CD4-positive, alpha-beta T cell treated with Interleukin-6 for 4 hours (primary cell): ENCODE measurements at places on chromosomes 2 and 18.

GRCh38 chr2:121778741-121779487, 23.5 kb downstream of the TSN start:
- DNase-seq = no peak

- DNase-seq = no peak
Measured at GRCh38 chr18:58057291-58057965, 13.4 kb downstream of the NEDD4L start.

DNA sequence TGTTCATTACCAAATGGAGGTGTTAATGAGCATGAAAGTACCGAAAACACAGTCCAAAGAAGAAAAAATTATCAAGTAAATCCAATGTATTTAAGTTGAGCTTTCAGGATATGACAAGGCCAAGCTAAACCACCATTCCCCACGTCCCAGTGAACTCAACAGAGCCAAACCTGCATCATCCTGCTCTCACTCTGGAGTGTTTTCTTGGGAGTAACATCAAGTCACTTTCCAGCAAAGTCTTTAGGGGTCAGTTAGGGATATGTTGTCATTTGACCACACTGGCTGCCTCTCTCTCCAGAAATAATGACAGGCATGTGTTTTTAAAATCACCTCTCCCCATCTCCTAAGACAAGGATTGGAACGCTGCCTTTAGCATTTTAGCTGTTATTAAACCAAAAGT, 140.5 kb downstream of the SRBD1 start:
- no peak for DNase-seq

- DNase-seq = peak; percentile 43
Measured at GRCh38 chr2:230472621-230473018, 56.6 kb downstream of the SP100 start.

DNA sequence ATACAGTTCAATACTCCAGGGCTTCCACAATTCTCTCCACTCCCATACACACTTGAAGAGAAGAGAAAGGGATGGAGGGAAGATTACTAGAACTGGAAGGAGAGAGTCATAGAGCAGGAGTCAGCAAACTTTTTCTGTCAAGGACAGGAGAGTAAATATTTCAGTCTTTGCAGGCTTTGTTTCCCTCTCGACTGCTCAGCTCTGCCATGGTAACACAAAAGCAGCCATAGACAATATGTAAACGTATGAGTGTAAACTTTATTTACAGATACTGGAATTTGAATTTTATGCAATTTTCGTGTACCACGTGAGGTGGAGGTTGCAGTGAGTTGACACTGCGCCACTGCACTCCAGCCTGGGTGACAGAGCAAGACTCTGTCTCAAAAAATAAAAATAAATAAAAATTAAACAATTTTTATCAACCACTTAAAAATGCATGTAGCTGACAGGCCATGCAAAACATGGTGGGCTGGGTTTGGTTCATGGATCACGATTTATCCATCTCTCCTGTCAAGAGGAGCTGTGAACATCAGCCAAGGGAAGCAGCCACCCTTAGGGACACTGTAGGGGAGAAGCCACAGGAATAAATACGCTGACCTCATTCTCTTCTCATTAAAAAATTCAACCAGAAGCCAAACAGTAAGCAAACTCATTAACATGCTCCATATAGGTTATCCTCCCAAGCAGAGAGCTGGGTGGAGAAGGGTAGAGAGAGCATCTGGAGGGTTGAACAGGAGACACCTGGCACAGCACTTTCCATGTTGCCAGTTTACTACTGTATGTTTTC, 266.4 kb upstream of the FN1 start:
- no peak for DNase-seq

- no peak for DNase-seq
Measured at GRCh38 chr18:24632158-24632988, 171.9 kb downstream of the HRH4 start.

GRCh38 chr2:55010915-55011314, 39.3 kb downstream of the RTN4 start:
- DNase-seq = no peak

GRCh38 chr2:84906108-84906899, 848 bp downstream of the TMSB10 start:
- DNase-seq = peak; percentile 70

GRCh38 chr2:158806941-158807340, 11.8 kb downstream of the DAPL1 start:
- no peak for DNase-seq

DNA sequence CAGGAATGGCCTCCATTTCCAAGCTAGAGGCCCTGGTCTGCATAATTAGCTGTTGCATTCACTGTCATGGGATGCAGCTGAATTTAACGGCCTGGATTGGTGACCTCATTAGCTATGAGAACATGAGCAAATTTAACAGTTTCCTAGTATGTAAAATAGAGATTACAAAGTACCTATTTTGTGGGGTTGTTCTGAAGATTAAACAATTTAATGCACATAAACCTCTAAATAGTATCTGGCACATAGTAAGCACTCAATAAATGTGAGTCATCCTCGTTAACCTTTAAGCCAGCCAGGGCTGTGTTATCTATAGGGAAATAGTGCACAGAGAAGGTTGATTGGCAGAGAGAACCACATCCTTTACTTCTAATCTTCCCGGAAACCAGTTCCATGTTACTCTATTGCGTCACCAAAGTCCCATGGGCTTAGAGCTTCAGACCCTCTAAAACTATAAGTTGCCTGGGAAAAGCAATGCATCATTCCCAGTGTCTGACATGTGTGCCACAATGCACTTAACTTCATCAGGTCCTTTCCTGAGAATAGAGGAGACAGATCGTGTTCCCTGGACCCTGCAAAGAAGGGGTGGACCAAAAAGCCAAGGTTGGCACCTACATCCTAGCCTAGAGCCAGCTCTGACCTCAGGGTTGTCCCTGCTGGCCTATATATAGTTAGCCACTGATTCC, 196.5 kb downstream of the LNPK start:
- no peak for DNase-seq

GRCh38 chr2:135818937-135819610, 17.9 kb downstream of the LCT start:
- no peak for DNase-seq

DNA sequence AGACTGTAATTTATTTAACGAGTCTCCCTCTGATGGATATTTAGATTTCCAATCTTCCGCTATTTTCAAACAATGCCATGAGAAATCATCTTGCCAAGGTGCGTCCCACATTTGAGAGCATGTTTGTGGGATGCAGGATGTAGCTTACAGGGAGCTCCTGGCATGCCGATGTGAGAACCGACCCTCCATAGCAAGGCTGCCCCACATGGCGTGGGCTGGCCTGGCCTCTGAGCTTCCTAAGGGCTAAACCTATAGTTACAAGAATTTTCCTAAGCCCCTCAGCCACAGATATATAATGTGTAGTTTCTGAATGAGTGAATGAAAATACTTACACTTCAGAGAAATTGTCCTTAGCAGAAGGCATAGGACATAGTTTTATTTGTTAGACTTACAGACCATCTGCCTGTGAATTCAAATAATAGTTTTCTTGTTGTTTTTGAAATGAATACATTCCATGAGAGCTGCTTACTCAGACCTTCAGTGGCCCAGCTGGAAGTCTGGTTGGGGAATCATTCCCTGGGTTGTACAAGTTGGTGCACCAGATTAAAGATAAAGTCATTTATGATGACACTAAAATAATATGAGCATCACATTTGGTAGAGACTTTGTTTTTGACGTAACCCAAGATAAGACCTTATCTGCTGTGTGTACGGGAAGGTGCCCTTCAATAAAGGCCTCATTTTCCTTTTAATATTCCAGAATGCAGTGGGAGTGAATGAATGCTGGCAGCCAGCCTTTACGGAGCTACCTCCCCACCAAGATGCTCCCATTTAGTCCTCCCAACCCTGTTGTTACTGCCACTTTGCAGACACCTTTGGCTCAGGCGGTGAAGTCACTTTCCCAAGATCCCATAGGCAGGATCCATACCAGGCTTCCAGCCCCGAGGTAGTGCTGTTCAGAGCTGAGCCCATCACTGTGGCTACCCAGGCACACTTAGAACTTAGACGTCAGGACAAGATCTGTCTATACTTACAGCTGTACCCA, 107.1 kb downstream of the GLI2 start:
- no peak for DNase-seq

DNA sequence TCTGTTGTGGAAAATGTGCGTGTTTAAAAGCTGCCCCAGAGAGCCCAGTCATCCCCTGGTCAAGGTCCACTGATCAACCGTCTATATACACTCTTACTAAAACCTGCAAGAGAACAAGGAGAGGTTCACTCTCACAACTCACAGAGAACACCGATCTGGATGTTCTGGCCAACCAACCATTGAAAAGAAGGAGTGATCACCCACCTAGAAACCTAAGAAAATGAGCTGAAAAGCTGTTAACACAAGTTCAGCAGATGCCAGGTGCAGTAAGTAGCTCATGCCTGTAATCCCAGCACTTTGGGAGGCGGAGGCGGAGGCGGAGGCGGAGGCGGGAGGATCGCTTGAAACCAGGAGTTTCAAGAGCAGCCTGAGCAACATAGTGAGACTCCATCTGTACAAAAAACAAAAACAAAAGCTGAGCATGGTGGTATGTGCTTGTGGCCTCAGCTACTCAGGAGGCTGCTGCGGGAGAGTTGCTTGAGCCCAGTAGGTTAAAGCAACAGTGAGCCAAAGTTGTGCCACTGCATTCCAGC, 14.5 kb downstream of the ATG16L1 start:
- no peak for DNase-seq

GRCh38 chr2:105803773-105804172, 59.1 kb downstream of the NCK2 start:
- DNase-seq = no peak

DNA sequence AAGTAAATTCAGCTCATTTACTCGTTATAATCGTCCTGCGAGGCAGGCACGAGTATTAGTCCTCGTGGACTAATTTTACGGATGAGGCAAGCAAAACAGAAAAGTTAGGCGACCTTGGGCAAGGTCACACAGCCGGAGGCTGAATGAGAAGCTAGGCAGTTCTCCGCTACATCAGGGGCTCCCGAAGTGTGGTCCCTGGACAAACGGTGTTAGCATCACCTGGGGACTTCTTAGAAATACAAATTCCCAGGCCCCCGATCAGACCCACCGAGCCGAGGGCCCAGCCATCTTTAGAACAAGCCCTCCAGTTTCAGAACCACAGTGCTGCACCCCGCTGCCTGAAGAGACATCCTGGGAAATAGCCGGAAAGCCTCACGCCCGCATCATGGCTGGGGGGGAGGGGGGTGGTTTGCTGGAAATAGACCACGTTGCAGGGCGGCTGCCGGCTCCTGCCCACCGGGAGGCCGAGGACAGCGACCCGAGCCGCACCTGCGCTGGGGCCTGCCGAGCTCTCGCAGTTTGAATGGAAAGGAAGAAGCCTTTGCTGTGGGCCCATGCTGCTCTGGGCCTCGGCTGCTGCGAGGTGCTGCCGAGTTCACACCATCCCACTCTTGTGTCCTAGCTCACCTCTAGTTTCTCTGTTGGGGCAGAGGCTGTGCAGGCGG, 72.2 kb downstream of the TFCP2L1 start:
- DNase-seq = no peak

DNA sequence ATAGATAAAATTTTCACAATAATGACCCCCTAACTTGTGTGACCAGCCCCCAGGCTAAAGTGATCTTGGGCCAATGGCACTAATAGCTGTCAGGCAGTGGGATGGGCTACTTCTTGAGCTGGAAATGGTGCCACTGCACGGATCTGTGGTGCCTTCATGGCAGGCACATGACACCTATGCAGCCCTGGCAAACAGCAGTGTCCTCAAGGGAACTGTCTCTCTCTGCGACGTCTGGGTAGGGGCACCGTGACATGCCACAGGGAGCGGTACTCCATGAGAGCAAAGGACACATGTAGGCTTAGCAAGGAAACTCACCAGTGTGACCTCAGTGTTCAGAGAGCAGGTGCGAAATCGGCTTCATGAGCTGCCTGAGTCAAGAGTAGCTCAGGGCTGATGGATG, 161.7 kb upstream of the TWIST2 start:
- no peak for DNase-seq

- DNase-seq = no peak
Measured at GRCh38 chr2:39821871-39822270, 42.8 kb upstream of the THUMPD2 start.

GRCh38 chr2:98985905-98986666, 50.1 kb upstream of the CRACDL start:
- no peak for DNase-seq

GRCh38 chr2:102449370-102449974, 23.6 kb upstream of the SLC9A4 start:
- peak; percentile 75 for DNase-seq

GRCh38 chr18:3256693-3257626, 5.0 kb upstream of the MYL12B start:
- DNase-seq = no peak

DNA sequence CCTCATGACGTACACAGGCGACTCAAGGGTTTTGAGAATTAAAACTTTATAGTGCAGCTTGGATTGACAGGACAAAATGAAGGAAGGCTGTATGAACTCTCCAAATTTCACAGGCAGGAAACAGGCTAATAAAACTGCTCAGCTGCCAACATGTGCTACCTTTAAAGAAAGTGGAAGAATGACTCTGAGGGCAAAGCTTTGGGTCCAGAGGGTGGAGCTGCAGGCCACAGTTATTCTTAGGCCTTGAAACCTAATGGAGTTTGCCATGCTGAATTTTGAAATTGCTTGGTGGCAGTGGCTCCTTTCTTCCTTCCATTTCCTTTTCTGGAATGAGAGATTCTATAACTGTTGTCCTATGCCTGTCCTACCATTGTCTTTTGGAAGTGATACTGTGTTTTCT, 34.8 kb downstream of the HAT1 start:
- peak; percentile 12 for DNase-seq

DNA sequence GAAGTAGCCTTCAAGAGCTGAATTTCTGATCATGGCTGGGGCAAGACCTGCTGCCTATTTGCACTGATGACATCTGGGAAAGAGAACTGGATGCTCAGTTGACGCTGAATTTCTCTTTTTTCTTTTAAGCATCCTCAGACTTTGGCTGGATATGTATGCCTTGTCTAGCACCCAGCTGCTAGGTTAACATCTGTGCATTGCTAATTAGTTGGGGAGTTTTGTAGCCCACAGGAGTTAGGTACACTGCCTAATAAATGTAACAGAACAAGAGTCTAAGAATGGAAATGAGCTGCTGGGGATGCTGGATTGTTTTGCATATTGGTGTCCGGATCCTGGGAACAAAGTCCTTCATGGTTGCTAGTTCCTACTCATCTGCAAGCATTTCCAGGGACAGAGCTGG, 40.9 kb upstream of the STPG4 start:
- DNase-seq = no peak

- DNase-seq = peak; percentile 50
Measured at GRCh38 chr2:225025917-225026571, 16.2 kb downstream of the DOCK10 start.

DNA sequence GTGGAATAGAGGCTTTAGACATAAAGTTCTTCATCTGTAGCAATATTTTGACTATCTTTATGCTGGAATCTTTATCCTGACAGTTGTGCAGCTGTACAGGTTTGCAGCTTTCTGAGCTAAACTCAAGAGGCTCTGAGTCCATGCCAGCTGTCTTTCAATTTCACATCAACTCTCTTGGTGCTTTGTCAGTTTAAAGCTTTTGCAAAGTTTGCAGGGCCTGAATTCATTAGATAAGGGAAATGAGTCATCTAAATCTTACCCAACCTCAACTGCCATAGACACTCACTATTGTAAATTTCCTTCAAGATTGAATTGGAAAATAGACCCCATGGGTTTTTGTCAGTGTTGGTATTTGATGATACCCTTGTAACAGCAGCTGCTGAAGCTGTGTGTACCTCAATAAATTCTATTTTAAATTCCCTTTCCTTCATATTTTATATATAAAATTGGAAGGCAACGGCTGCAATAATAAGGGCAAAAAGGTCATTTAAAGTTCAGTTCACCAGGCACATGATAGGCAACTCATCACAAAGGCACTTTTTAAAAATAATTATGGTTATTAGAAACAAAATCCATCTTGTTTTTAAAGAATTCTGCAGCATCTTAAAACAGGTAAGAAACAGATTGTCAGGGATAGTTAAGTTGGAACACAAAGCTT, 169.9 kb upstream of the SLC39A10 start:
- DNase-seq = peak; percentile 18
